ENCODE measurements at places on chromosomes 2 and 18.

- DNase-seq, result no peak
Measured at GRCh38 chr18:41099451-41099850, 855.6 kb upstream of the PIK3C3 start.

- no peak for DNase-seq
Measured at GRCh38 chr2:37481244-37481643, 136.8 kb downstream of the QPCT start.

- DNase-seq, result peak; percentile 33
Measured at GRCh38 chr2:8684540-8684877, 2.7 kb downstream of the ID2 start.

GRCh38 chr2:109238580-109238979, 109.6 kb downstream of the SH3RF3 start:
- DNase-seq, result peak; percentile 69

GRCh38 chr2:100935372-100935752, 66.7 kb upstream of the RPL31 start:
- DNase-seq, result no peak

DNA sequence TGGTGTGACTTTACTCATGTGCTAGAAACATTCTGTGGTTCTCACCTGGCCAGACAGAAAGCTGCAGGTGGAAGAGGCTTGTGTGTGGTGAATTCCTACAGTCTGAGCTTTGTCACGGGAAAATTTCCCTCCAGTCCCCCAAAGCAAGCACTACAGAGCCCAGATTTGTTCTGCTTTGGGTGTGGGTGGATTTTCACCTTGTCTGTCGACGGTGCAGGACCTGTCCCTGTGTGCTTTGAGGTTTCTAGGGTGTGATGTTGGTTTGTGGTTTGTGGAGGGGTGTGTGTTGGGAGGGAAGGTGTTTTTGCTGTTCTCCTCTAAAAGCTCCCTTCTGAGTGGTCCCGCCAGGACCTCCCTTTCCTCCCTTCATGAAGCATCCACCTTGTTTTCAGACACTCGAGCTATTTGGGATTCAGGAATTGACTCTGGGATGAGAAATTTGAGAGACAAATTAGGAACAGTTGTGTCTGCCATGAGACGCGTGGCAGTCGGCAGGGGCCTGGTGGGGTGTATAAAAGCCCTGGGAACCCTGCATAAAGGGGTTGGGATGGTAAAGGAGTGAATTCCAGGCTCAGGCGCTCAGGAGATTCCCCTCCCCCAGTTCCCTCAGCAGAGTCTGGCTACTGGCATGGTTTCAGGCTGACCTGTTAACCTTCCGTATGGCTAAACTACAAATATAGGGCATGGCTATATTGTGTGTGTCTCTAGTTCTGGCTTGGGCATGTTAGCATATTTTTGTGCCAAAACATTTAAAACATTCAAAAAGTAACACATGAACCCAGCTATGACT, 65.5 kb downstream of the DGKD start:
- DNase-seq, result peak; percentile 43

GRCh38 chr2:239202343-239202742, 198.5 kb downstream of the HDAC4 start:
- no peak for DNase-seq

DNA sequence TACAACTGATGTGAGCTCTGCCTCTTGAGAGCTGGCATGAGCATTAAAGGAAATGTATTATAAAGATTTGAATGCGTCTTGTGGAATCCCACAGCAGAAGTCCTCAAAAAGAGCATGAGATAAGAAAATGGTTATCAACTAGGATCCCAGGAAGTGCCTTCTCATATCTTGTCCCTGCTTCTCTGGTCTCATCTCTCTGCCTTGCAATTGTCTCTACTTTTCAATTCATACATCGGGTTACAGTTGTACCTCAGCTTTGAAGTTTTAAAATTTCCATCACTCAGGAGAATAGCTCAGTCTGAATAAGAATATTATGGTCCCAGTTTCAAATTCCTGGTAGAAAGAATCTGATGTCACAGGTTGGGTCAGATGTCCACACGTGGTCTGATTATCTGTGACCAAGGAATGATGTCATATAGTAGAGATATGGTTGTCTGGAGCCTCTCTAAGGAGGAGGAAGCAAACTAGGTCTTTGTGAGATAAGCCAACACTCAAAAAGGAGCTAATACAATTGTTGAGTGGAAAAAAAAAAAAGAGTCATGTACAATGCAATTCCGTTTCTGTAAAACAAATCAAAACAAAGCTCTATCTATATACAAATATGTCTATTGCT, 21.7 kb upstream of the CCDC88A start:
- DNase-seq, result no peak

GRCh38 chr2:1553671-1554295, 140.5 kb downstream of the TPO start:
- DNase-seq, result no peak
